D341Med (cell line): ENCODE measurements at places on chromosomes 4 and X.
A peak's percentile ranks its signal among the peaks of the same experiment; 100 is the strongest.

GRCh38 chr4:143404555-143404954, 67.9 kb downstream of the GAB1 start:
- no peak for DNase-seq

DNA sequence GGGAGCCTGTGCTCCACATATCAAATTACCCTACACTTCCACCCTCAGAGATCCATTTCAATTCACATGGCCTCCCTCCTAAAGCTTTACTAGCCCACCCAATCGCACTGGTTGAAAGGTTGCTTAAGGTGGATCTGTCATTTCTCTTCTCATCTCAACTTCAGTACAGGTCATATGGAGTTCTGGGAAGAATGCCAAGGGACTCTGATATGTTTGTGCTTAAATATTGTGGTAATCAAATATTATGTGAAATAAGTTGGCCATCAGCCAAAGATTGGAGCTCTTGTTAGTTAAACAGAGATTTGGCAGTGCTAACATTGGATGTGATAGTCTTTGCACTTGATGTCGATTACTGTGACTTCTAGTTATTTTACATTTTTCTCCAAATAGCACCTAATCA, 20.5 kb downstream of the SEPTIN6 start:
- DNase-seq, result no peak

GRCh38 chrX:84487365-84488353, 14.6 kb downstream of the HDX start:
- no peak for DNase-seq

- DNase-seq, result no peak
Observed at GRCh38 chr4:121421594-121421993, 40.8 kb upstream of the QRFPR start.

GRCh38 chrX:134525086-134525792, 65.3 kb downstream of the HPRT1 start:
- no peak for DNase-seq

GRCh38 chr4:158940271-158940670, 162.6 kb upstream of the RAPGEF2 start:
- no peak for DNase-seq

DNA sequence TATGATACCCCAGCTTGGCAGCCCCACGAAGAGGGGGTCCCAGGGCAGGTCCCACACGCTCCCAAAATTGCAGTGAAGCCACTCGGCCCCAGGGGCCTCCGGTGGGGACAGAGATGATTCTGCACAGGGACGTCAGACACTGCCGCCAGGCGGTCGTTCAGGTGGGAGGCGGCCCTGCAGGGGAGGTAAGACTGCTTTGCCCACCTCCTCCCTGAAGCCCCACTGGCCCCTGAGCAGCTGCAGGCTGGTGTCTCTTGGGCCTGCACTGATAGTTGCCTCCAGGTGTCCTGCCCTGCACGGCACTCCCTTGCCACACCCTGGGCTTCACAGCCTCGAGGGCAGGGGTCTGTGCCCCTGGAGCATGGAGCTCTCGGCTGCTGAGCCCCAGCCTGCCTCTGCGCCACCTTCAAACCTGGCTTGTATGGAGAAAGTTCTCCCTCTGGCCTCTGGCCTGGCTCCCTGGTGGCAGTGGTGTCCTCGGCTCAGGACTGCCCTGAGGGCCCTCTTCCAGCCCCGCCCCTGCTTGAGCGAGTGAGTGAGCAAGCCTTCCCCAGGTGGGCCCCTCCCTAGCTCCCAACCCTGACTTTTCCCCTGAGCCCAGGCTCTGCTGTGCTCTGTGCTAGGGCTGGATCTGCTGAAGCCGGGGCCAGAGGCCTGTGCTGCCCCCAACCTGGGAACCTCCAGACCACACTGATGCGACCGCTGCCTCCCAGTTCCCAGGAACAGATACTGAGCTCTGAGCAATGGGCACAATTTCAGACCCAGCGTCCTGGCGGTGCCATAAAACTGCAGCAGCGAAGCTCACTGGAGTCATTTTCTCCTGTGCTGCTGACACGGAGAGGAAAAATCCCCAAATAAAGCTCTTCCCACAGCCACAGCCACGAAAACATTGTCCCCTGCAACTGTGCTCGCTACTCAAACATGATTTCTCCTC, 16.1 kb downstream of the ADRA2C start:
- DNase-seq, result no peak

- DNase-seq, result no peak
Observed at GRCh38 chr4:121734571-121734970, 30.4 kb downstream of the SMIM43 start.

DNA sequence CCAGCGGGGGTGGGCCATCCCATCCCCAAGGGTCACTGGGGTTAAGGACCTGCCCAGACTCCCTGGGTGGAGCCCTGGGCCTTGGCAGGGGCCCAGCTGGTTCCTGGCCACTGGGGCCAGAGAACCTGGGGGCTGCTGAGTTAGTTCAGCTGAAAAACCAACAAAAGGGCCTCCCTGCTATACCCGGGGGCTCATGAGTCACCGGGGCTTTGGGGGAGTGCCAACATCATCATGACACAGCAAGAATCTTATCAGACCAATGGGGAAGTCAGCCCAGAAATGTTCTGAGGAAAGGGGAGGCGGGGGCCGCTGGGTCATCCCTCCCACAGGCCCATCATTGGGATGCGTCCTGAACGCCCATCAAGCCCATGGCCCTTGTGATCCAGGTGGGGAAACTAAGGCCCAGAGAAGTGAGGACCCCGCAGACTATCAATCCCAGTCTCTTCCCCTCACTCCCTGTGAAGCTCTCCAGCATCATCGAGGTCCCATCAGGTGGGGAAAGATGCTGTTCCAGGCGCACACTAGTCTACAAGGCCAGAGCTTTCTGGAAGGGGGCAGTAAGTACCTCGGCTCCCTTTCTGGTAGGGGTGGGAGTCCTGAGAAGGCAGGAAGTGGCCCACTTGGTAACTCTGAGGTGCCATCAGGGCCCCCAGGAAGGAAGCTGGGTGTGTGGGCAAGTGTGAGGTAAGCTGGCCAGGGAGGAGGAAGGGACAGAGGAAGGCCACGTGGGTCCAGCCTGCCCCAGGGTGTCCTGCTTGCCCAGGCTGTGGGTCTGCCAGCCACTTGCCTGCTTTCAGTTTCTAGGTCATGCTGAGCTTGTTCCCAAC, 4.5 kb downstream of the G6PD start:
- DNase-seq, result no peak

GRCh38 chr4:101123231-101123630, 224.1 kb downstream of the PPP3CA start:
- no peak for DNase-seq

- no peak for DNase-seq
Observed at GRCh38 chrX:120311727-120312063, 434 bp upstream of the TMEM255A start.

- DNase-seq, result no peak
Observed at GRCh38 chr4:94714365-94715160, 43.2 kb upstream of the BMPR1B start.

DNA sequence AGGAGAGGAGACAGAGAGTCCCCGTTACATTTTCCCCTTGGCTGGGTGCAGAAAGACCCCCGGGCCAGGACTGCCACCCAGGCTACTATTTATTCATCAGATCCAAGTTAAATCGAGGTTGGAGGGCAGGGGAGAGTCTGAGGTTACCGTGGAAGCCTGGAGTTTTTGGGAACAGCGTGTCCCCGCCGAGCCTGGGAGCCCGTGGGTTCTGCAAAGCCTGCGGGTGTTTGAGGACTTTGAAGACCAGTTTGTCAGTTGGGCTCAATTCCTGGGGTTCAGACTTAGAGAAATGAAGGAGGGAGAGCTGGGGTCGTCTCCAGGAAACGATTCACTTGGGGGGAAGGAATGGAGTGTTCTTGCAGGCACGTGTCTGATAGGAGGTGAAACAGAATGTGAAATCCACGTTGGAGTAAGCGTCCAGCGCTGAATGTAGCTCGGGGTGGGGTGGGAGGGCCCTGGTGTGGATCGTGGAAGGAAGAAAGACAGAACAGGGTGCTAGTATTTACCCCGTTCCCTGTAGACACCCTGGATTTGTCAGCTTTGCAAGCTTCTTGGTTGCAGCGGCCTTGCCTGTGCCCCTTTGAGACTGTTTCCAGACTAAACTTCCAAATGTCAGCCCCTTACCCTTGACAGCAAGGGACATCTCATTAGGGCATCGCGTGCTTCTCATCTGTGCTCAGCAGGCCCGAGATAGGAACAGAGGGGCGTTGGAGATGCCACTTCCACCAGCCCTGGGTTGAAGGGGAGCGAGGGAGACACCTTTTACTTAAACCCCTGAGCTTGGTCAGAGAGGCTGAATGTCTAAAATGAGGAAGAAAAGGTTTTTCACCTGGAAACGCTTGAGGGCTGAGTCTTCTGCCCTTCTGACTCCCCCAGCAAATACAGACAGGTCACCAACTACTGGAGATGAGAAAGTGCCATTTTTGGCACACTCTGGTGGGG, 2.7 kb downstream of the SHOX start:
- DNase-seq, result no peak

DNA sequence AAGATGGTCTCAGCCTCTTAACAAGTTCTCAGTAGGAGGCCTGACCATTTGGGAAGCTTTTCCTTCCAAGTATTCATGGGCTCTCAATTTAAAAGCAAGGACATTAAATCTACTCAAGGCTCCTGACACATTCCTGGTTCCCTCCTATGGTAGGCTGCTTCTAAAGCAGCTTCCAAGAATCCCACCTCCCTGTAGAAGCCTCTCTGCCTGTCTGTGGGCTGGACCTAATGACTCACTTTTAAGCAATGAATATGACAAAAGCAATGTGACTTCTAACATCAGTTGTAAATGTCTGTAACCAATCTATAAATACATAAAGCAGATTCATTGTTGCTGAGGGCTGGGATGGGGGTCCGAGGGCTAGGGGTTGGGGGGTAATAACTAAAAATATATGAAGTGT, 99.5 kb upstream of the FAM9B start:
- no peak for DNase-seq

- DNase-seq, result no peak
Observed at GRCh38 chr4:88091378-88091777, 67.1 kb downstream of the ABCG2 start.

GRCh38 chr4:163495900-163496299, 1.4 kb downstream of the TMA16 start:
- peak; percentile 47 for DNase-seq

DNA sequence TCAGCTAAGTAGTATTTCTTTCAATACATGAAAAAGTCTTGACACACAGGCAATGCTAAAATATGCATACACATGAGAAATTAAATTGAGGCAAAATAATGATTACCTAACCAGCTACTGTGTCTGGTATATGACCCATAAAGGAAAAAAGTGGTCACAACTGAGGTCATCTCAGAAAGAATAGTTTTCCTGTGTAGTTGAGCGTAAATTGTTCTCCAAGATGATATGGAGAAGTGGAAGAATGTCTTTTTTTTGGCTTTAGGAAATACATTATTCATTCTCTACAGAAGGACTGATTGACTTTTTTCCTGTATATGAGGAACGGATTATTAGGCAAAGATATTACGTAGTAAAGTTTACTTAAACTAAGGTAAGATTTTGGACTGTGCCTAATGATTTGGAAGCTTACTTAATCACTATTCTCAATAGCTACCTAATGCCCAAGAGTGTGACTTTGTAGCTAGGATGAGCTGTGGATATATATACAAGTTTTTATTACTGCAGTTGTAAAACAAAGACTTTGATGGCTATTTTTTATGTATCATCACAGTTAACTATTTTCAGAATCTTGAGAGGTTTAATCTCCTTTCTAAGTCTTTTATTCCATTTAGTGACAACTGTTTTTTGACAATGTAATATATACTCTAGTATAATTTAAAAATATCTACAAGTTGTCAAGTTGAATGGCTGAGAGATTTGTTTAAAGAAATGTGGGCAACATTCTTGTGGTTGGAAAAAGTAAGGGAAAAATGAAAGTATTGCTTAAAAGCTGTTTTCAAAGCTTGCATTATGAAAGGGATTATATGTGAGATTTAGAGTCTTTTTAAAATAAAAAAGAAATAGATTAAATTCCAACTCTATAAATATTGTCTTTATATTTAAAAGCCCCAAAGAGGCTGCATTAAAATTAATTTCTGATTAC, 100.2 kb downstream of the PDLIM5 start:
- no peak for DNase-seq

GRCh38 chrX:13376857-13377549, 57.1 kb upstream of the ATXN3L start:
- DNase-seq, result peak; percentile 58

- no peak for DNase-seq
Observed at GRCh38 chrX:41541386-41541785, 94.2 kb downstream of the NYX start.

GRCh38 chr4:8593264-8594096, 915 bp downstream of the CPZ start:
- no peak for DNase-seq

DNA sequence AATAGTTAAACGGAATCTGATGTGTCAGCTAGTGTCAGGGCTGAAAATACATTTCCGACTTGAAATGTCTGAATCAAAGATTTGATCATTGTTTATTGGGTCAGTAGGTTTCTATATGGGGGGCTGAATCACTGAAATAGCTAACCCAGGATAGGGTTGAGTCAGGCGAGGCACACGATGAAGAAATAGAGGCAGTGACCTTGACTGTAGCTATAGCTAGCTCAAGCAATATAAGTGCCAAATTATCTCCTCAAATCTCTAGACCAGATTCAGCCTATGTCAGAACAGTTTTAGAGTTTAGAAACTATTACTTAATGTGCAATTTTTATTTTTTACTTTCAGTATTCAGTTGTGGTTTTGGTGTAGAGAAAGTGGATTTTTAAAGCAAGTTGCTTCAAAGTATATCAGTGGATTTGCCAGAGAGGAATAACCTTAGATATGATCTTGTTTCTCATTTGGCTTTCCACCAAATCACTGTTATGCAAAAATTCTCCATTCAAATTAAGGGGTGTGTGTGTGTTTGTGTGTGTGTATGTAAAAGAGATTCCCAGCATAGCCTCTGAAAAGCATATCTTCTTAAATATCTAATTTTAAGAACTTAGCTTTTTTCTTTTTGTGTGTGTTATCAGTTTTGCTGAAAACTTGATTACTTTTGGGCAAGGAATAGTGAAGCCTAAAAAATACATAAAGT, 100.3 kb upstream of the RPL34 start:
- DNase-seq, result no peak

- peak; percentile 48 for DNase-seq
Observed at GRCh38 chr4:75432683-75433082, 81.5 kb downstream of the RCHY1 start.

- DNase-seq, result no peak
Observed at GRCh38 chrX:44439242-44439794, 95.8 kb upstream of the EFHC2 start.

DNA sequence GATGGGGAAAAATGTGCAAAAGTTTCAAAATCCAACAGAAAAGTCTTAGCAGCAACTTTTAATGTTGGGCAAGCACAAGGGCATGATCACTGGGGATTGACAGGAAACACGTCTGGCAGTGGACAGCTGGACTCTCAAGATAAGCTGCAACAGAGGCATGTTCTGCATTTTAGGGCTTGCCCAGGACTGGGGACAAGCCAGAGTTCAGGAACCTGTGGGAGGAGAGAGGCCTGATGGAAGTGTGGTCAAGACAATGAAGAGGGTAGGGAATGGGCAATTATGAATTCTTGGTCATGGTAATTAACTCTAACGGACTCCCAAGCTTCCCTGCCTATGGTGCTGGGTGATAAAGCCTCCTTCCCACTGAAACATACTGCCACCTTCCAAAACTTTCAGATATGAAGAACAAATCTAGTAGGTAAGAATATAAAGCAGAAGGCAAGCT, 48.4 kb downstream of the ANXA3 start:
- no peak for DNase-seq

GRCh38 chrX:107447642-107448041, 1.8 kb upstream of the FRMPD3 start:
- no peak for DNase-seq

GRCh38 chrX:118552121-118552900, 56.7 kb downstream of the DOCK11 start:
- DNase-seq, result no peak
